8988T (cell line): ENCODE measurements at places on chromosomes 1 and 21.

- DNase-seq = no peak
These were observed 74.7 kb downstream of the FBXO2 start for GRCh38 chr1:11579506-11579905.

DNA sequence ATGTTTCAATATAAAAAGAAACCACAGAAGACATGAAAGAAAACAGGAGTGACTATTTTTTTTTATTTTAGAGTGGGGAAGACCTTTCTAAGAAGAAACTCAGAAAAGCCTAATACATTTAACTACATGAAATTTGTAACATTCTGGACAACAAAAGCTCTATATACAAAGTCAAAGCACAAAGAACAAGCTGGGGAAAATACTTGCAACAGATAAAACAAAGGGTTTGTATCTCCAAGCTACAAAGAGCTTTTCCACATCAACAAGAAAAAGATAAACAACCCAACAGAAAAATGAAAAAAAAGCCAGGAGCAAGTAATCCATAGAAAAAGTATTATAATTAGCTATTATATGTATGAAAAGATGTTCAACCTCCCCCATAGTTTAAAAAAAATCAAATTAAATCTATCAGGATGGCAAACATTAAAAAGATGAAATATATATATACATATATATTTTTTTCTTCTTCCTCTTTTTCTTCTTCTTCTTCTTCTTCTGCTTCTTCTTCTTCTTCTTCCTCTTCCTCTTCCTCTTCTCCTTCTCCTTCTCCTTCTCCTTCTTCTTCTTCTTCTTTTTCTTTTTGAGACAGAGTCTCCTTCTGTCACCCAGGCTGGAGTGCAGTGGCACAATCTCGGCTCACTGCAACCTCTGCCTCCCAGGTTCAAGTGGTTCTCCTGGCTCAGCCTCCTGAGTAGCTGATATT is 49.1 kb upstream of the EPS8L3 start:
- no peak for DNase-seq

DNA sequence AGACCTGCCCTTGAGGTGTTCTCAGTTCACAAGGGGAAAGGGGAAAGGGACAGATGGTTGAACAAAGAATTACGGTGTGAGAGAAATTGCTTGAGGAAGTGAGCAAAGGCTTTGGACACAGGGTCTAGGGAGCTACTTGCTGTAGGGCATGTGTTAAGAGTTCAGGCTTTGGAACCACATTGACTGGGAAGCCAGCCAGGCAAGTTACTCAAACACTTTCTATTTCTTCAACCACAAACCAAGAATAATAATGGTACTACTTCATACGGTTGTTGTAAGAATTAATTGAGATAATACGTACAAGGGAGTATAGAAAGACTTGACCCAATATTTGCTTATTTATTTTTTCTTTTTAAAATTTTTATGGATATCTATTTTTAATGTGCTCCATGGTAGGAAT is 26.6 kb downstream of the AK4 start:
- DNase-seq = no peak

DNA sequence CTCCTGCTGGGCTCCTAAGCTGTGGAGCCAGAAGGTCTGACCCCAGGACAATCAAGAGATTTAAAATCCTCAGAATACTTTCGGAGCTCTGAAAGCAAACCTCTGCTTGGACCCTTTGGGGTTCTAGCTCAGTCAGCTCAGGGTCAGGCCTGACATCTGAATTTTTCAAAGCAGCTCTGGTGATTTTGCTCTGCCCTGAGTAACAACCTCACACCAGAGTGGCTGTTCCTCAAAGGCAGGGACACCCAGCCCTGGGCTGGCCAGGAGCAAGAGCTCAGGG is 11.9 kb downstream of the SLC1A7 start:
- no peak for DNase-seq

DNA sequence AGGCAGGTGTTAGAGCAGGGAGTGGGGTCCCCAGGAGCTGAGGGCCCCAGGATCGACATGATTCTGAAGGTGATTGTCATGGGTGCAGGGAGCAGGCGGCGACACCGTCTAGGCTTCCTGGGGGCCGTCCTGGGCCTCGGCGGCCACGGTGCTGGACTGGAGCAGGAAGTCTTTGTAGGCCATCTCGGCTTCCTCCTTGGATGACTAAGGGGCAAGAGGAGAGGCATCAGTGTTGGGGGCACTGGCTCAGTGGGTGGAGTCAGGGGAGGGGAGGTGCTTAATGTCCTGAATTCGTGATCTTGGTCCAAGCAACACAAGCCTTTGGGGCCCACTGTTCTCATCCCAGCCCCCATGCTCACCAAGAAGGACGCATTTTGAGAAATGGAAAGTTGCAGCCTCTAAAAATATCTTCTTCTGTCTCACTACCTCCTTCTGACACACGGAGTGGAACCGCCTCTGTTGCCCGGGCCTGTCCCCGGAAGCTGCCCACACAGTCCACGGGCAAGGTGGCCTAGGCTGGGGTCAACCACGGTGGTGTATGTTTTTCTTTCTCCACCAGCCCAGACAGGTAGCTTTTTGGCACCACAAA is 8.6 kb upstream of the FCMR start:
- DNase-seq = no peak

- DNase-seq = no peak
These were observed 986 bp downstream of the H6PD start for GRCh38 chr1:9235560-9235959.

DNA sequence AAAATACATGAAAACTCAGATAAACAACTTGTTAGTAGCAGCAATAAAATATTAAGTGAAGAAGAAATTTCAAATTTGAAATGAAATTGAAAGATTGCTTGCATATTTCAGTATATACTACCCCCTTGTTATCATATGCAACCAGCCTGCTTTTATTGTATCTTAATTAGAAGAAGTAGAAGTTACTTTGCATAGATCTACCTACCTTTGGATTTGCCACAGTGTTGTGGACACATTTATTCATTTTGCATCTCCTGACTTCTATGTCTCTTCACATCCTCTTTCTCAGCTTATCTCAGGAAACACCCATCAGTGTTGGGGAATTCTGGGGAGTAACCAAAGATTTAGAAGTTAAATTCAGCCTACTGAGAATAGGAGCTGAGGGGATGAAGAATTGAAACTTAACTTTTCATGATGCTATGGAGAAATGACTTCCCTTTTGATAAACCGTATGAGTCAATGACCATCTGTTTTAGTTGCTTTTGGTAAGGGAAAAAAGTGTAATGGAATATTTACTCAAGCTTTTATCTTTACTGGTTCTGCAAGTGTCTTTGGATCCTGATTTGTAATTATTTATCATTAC is 96.9 kb downstream of the RGL1 start:
- DNase-seq = no peak

DNA sequence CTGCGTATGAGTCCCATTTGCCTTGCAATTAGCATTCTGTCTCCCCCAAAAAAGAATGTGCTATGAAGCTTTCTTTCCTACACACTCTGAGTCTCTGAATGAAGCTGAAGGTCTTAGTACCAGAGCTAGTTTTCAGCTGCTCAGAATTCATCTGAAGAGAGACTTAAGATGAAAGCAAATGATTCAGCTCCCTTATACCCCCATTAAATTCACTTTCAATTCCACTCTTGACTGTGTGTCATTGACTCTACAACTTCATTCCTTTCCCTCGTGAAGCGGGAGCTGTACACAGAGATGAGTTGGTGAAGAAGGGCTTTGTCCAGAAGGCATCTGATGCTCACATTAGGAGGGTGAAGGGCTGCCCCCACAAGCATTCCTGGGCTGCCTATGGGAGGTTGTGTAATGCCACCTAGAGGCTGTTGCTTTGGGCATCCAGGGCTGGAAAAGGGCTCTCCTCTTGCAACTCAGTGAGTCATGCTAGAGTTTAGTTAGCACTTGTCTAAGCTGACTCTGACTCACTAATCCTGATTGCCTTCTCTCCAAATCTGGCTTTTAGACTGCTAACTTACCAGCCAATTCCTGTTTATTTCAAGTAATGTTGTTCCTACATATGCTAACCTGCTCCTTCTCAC is 1.8 kb downstream of the SPRR1B start:
- no peak for DNase-seq
